ENCODE measurements at places on chromosomes 13 and 19.

GRCh38 chr13:40094056-40094455, 438.6 kb downstream of the COG6 start:
- DNase-seq: no peak

GRCh38 chr19:844546-844971, 3.8 kb downstream of the PRTN3 start:
- DNase-seq: no peak

DNA sequence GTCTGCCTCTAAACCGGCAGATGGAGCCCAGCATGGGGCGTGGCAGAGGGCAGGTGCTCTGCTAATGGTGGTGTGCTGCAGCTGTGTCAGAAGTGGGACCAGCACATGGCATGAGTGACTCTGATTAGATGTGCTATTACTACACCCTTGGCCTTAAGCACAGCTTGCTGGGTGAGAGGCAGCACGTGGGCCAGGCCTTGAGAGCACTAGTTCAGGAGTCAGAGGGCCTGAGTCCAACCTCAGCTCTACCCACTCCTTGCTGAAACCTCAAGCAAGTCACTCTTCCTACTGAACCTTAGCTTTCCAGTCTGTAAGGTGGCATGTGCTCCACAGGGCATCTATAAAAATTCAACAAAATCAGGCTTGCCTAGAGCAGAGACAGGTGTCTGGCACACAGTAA, 22.7 kb downstream of the AKT2 start:
- DNase-seq: no peak

GRCh38 chr19:33441277-33441699, 67.8 kb downstream of the CEBPG start:
- DNase-seq: no peak

GRCh38 chr19:35119091-35119490, 3.5 kb downstream of the FXYD3 start:
- DNase-seq: no peak
